ENCODE measurements at places on chromosomes 7 and 10.

DNA sequence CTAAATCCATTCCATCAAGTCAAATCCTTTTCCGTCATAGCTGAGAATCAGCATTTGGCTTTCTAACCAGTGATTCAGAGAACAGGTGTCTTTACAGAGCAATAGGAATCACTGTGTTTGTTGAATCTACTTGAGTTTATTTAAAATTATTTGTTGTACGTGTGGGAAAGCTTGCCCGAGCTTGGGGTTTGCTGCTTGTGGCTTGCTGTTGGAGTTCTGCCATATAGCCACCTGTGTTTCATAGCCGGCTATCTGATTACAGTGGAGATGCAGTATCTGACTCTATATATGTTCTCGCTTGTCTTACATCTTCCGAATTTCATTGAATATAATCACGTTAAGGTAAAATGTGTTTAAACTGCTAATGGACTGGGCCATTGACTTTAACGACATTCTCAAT, 274.3 kb upstream of the MKI67 start:
- DNase-seq: no peak

GRCh38 chr10:18400906-18401245, 250.5 kb downstream of the NSUN6 start:
- no peak for DNase-seq

DNA sequence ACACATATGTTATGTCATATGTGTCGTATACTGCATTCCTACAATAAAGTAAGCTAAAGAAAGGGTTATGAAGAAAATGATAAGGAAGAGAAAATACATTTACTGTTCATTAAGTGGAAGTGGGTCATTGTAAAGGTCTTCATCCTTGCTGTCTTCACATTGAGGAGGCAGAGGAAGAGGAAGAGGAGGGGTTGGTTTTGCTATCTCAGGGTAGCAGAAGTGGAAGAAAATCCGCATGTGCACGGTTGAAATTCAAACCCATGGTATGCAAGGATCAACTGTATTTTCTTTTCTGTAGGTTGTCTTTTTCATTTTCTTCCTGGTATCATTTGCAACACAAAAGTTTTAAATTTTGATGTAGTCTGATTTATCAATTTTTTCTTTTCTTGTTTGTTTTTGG, 6.3 kb downstream of the PLEKHA8 start:
- DNase-seq: no peak

- DNase-seq: no peak
Observed at GRCh38 chr7:81680120-81680519, 89.7 kb downstream of the HGF start.

DNA sequence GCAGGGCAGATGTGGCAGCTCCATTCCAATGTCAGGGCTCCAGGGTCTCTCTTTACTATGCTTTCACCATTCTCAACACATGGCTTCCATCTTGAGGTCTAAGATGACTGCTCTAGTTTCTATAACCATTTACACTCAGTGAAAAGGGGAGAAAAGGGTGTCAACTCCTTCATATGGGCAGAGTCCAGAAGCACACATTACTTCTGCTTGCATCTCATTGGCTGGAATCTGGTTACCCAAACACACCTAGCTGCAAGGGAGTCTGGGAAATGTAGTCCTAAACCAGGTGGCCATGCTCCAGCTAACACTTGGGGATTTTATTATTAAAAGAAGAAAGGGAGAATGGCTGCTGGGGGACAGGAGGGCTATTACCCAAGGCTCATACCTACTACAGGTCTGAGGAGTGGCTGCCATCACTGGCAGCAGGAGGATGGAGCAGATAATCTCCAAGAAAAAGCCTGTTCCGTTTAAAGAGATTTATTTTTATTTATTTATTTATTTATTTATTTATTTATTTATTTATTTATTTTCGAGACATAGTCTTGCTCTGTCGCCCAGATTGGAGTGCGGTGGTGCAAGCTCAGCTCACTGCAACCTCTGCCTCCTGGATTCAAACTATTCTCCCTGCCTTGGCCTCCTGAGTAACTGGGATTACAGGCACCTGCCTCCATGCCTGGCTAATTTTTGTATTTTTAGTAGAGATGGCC, 29.1 kb upstream of the LBX1 start:
- no peak for DNase-seq

DNA sequence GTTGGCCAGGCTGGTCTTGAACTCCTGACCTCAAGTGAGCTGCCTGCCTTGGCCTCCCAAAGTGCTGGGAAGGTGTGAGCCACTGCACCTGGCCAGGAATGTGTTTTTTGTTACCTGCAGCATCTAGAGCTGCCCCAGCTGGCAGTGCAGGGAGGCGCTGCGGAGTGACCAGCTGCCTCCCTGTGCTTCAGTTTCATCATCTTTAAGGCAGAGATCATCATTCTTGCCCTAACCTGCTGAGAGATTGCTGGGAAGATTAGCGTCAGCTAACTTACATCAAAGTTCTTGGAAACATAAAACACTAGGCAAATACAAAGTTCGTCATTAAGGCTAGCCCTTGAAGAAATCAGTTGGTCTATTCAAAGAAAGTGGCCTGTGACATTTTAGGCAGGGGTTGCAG, 2.3 kb downstream of the ZNF282 start:
- no peak for DNase-seq

DNA sequence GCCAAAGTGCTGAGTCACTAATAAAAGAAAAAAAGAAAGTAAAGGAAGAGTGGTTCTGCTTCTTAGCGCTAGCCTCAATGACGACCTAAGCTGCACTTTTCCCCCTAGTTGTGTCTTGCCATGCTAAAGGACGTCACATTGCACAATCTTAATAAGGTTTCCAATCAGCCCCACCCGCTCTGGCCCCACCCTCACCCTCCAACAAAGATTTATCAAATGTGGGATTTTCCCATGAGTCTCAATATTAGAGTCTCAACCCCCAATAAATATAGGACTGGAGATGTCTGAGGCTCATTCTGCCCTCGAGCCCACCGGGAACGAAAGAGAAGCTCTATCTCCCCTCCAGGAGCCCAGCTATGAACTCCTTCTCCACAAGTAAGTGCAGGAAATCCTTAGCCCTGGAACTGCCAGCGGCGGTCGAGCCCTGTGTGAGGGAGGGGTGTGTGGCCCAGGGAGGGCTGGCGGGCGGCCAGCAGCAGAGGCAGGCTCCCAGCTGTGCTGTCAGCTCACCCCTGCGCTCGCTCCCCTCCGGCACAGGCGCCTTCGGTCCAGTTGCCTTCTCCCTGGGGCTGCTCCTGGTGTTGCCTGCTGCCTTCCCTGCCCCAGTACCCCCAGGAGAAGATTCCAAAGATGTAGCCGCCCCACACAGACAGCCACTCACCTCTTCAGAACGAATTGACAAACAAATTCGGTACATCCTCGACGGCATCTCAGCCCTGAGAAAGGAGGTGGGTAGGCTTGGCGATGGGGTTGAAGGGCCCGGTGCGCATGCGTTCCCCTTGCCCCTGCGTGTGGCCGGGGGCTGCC, at the start of gene IL6:
Gene IL6 (plus strand): TSS at position 294 of the 807 bp plus-strand sequence. CDS start 63 bp downstream, at position 357.
- DNase-seq: no peak

DNA sequence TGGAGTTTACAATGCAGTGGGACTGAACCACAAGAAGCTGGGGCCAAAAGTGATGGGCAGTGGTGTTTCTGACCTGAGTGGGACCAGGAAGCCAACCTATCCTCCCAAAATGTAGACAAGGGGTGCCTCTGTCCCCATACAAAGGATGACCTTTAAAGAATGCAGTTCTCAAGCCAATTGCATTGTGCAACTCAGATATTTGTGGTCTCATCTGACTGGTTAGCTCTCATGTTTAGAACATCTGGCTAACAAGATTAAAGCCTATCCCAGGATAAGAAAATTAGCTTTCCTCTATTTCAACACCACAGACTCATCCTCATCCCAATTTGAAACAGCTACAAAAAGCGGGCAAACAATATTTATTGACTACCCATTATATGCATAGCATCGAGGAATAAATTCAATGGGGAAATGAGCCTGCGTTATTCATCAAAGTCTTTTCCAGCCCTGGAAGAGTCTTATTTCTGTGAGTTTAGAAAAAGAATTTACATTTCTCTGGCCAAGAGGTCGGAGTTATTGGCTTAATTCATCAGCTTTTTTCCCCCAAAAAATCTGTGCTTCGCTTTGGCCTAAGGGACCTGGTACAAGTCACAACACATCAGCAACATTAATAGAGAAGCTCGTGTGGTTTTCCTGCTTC, 26.7 kb downstream of the ELMO1 start:
- no peak for DNase-seq

- DNase-seq: no peak
Observed at GRCh38 chr7:80843018-80843677, 75.7 kb downstream of the SEMA3C start.

GRCh38 chr7:76086070-76086469, 38.2 kb downstream of the MDH2 start:
- DNase-seq: no peak

DNA sequence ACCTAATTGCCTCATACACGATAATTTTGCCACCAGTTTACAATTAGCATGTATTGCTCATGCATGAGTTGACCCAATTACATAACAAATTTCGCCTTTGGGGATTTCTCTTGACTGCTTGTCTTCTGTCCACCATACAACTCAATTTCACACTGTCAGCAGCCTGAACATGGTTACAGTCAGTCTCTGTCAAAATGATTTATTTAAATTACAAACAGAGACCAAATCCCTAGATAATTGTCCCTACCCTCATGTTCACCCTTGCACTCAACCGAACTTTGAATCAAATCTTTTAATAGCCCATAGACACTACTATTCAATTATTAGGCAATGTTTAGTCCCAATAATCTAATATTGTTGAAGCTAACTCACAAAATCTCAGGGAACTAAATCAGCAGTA, 59.7 kb upstream of the NEBL start:
- DNase-seq: no peak

DNA sequence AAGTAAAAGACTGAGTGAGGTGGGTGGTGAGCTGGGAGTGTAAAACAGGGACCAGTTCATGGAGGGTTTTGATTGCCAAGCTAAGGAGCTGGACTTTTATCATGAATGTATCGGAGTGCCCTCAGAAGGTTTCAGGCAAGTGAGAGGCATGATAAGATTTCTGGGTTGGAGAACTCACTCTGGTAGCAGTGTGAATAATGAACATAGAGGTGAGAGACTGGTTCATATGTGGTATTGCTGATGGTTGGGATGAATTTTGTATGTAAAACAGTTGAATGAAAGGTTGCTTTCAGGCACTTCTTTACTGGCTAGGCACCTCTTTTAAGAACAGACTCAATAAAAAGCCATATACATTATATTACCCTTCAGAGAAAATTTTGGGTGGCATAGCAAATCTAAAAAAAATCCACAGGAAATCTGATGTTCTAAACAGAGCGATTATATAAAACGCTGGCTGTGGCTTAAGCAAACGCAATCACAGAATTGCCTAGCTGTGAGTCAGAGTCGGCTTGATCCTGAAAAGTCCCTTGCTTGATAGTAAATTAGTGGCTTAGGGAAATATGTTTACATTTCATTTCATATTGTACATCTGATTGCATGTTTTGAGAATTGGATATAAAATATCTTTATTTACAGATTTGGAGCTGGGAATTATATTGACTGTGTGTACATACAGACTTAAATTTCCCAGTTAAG, 92.9 kb upstream of the HDAC9 start:
- no peak for DNase-seq

DNA sequence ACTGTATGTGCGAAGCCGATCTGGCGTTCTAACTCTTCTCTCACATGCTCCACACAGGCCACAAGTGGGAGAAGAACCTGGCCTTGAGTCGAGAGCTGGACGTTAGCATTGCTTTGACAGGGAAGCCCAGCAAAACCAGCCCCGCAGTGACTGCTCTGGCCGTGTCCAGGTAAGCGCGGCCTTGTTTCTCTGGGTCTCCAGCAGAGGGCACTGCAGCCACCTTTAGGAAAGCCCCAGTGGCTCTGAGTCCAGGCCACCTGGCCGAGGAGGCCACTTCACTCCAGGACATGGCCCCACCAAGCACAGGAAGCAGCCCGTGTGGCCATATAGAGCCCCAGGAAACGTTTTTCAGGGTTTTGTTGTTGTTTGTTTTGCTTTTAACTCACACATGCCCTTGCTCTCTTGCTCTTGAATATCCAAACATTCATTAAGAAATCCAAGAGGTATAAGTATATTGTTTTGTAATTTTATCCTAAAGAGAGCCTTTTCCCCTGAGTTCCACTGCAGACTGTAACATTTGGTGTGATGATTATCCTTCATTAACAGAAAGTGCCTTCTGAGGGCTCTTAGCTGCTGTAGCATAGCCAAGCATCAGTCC, 41.8 kb upstream of the LRRC18 start:
- DNase-seq: no peak
